Peyer's patch (tissue), 4 donors: ENCODE measurements at places on chromosomes 12 and 14. TPM values are rescaled to one million over a fixed set of nuclear protein-coding genes. Genes with fewer than 3 reads are reported as not detected.

SUPT16H gene
- total RNA-seq = 25.7 TPM

GARIN6 gene
- not detected for total RNA-seq

PTPRR gene
- total RNA-seq = 20.2 TPM

OR10G2 gene
- total RNA-seq = not detected

CLEC9A gene
- total RNA-seq = not detected

TNS2 gene
- total RNA-seq = 274 TPM

ALDH2 gene
- total RNA-seq = 196 TPM

AEBP2 gene
- 22.9 TPM for total RNA-seq

ZFHX2 gene
- total RNA-seq = 1.3 TPM

MAP1LC3B2 gene
- not detected for total RNA-seq

OR6S1 gene
- not detected for total RNA-seq

OR6C75 gene
- total RNA-seq = not detected

TRHDE gene
- 3.3 TPM for total RNA-seq

KRT72 gene
- total RNA-seq = 1.1 TPM

SIX1 gene
- total RNA-seq = not detected

CACNB3 gene
- total RNA-seq = 47.0 TPM

PMEL gene
- total RNA-seq = 2.5 TPM

ABCD2 gene
- 0.88 TPM for total RNA-seq
